Cardiac muscle cell (in vitro differentiated cells and primary cell): ENCODE measurements at places on chromosomes 2 and 18. TPM values are rescaled to one million over a fixed set of nuclear protein-coding genes. Genes with fewer than 3 reads are reported as not detected.
A peak's percentile ranks its signal among the peaks of the same experiment; 100 is the strongest.

The ALKAL2 gene
- total RNA-seq, result 0.95 TPM in 1 of 2 replicates, not detected in the other

The LGALSL gene
- 12.8 and 15.8 TPM in 2 replicates for total RNA-seq

- no peak overlapping the region for H3K27ac ChIP-seq
- no peaks in the 10 kb centered on the region for H3K4me1 ChIP-seq
- no peak for DNase-seq
Observed at GRCh38 chr2:116988303-116988702, 826.2 kb upstream of the DDX18 start.

- H3K4me3 ChIP-seq, result no peak overlapping the region
- H3K27ac ChIP-seq, result no peak overlapping the region
- no peaks in the 10 kb centered on the region for H3K36me3 ChIP-seq
- DNase-seq, result peak; percentile 9
Observed at GRCh38 chr2:69134306-69134945, 121.4 kb downstream of the ANTXR1 start.

- H3K27me3 ChIP-seq, result no peaks in the 10 kb centered on the region
- no peaks in the 10 kb centered on the region for H3K36me3 ChIP-seq
- no peak overlapping the region for H3K4me3 ChIP-seq
- no peaks in the 10 kb centered on the region for H3K4me1 ChIP-seq
- DNase-seq, result no peak
Observed at GRCh38 chr2:150060341-150060740, 427.1 kb downstream of the RND3 start.

DNA sequence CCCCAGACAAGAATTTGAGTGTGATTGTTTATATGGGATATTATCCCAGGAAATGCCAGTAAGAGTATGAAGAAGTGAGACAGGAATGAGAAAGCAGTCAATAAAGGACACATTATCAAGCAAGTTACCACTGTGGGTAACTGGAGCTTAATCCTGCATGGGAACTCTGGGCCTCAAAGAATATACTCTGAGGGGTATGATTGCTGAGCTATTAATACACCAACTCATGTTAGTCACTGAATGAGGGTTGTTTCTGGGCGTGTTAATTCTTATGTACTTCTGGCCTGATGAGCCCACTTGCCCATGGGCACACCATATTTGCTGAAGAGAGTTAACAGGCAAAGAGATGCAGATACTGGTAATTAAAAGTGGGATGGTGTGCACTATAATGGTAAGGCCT is 26.6 kb upstream of the PAIP2B start:
- no peak overlapping the region for H3K4me3 ChIP-seq
- H3K27me3 ChIP-seq, result peaks cover 9% of the 10 kb centered on the region
- no peak overlapping the region for H3K27ac ChIP-seq
- no peak for DNase-seq
- H3K4me1 ChIP-seq, result peaks cover 6% of the 10 kb centered on the region
- no peaks in the 10 kb centered on the region for H3K36me3 ChIP-seq
